ENCODE measurements at places on chromosomes 12 and 14.

DNA sequence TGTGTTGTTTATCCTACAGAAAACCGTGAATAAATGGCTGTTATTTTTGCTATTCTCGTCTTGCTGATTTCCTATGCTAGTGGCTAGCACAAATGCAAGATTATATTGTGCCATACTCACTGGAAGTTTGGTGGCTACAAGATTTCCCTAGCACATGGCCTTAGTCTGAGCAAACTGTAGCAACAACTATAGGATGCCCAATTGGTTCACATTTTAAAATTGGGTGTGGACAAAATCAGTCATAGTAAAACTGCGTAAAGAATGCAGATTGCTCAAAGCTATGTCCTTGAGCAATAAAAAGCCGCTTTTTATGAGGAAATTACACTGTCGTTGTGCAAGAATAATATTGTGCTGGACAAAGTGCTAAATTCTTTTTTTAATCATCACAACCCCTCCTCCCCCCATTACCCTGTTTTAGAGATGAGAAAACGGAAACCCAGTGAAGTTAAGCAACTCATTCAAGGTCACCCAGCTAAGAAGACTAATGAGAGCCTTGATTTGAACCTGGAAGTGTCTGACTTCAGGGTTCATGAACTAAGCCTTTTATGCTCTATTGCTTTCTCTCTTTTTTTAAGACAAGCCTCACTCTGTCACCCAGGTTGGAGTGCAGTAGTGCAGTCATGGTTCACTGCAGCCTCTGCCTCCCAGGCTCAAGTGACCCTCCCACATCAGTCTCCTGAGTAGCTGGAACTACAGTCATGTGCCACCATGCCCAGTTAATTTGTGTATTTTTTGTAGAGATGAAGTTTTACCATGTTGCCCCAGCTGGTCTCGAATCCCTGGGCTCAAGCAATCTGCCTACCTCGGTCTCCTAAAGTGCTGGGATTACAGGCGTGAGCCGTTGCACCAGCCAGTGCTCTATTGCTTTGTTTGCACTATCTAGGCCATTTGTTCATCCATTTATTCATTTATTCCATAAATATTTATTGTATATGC lies 73.6 kb downstream of the SRGAP1 start:
- DNase-seq, result no peak

DNA sequence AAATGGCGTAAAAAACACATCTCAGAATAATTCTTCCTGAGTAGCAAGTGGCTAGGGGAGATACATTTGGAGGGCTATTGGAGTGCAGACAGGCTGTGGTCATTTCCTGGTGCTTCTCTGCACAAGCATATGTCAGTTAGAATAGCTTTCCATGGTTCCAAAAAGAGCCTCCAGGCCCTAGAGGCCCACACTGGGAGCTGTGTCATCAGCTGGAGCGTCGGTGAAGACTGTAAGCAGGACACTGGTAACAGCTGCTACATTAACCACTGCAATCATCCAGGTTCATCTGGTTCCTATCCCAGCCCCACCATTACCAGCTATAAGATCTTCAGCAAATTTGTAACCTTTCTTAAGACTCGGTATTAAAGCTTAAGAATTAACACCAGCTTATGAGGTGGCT lies 31.7 kb upstream of the APPL2 start:
- DNase-seq, result no peak

DNA sequence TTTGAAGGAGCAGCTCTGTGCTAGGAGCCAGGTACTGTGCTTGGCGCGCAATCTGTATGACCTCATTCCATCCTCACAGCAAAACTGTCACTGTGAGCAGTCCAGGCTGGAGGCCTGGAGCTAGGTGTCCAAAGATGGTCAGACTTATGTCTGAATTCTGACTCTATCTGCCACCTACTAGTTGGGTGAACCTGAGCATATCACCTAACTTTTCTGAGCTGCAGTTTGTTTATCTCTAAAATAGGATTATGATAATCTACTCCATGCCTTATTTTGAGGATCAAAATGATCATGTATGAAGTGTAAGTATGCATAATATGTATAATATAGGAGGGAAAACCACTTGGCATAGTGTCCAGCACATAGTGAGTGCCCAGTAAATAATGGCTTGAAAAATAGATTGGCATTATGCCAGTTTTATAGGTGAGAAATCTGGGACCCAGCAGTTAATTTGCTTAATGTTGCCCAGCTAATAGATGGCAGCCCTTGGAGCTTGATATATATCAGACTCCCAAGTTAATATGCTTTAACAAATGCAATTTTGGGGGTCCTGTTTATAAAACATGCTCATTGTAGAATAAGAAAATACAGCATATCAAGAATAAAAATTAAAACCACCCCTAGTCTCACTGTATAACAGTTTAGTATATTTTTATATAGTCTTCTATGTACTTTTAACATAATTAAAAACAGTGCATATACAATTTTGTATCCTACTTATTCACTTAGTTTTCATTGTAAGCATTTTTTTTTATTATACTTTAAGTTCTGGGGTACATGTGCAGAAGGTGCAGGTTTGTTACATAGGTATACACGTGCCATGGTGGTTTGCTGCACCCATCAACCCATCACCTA lies 4.5 kb upstream of the JPH4 start:
- no peak for DNase-seq

GRCh38 chr12:54042970-54043853 lies 10.4 kb downstream of the HOXC5 start:
- DNase-seq, result no peak

DNA sequence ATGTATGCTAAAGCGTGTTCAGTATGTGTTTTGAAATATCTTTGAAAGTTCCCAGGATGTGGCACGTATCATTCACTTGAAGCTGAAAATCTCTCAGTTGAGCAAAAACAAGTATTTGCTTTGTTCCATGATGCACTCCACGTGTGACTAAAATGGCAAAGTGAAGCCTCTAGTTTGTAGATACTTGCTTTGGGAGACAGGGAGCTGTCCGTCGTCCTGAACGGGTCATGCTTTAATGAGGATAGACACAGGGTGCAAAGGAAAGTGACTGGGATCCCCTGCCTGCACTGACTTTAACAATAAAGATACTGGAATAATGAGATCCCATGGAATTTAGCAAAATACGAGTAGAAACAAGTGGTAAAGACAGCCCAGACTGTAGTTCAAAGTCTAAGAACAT lies 991.4 kb downstream of the NRXN3 start:
- no peak for DNase-seq

GRCh38 chr12:25675808-25676207 lies 122.7 kb upstream of the LMNTD1 start:
- no peak for DNase-seq

DNA sequence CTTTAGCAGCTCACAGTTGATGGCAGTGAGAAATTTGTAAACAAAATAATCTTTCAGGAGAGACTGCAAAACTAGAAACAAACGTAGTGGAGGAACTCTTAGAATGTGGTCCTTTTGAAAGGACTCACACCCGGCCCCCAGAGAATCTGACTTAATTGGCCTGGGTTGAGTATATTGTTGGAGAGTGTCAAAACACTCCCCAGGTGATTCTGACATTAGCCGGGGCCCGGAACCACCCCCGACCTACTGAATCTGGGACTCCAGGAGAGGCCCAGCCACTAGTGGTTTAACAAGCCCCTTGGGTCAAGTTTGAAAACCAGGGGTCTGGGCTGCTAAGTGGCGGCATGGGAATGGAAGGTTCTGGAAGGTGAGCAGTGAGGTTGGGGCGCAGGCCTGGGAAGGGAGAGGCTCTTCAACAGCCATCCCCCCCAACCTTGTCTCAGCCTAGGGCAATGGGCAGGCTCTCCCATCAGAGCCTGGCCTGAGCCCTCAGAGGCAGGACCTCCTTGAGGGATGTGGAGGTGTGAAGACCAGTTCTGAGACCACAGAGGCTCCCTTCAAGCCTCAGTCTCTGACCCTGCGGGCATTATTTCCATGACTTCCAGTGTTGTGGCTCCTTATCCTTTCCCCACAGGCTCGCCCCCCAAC lies 1.1 kb upstream of the ELK3 start:
- no peak for DNase-seq

- no peak for DNase-seq
Observed at GRCh38 chr12:56979628-56980027, 22.2 kb upstream of the RDH16 start.

Measured in transverse colon (tissue), 4 donors.